ENCODE measurements at places on chromosomes 5 and 9. TPM values are rescaled to one million over a fixed set of nuclear protein-coding genes. Genes with fewer than 3 reads are reported as not detected.

- H3K4me1 ChIP-seq: no peaks in the 10 kb centered on the region
- DNase-seq: no peak
- H3K36me3 ChIP-seq: no peaks in the 10 kb centered on the region
- no peak overlapping the region for H3K4me3 ChIP-seq
- no peaks in the 10 kb centered on the region for H3K27me3 ChIP-seq
Measured at GRCh38 chr5:125186911-125187375, 440.5 kb upstream of the ZNF608 start.

ORM2 gene
- total RNA-seq: not detected

GRCh38 chr9:93677048-93677571, 100.7 kb downstream of the PHF2 start:
- no peak overlapping the region for H3K27ac ChIP-seq
- no peaks in the 10 kb centered on the region for H3K4me1 ChIP-seq
- DNase-seq: peak; percentile 10
- no peaks in the 10 kb centered on the region for H3K27me3 ChIP-seq
- H3K36me3 ChIP-seq: no peaks in the 10 kb centered on the region

S1PR3 gene
- 57.3 TPM for total RNA-seq

DNA sequence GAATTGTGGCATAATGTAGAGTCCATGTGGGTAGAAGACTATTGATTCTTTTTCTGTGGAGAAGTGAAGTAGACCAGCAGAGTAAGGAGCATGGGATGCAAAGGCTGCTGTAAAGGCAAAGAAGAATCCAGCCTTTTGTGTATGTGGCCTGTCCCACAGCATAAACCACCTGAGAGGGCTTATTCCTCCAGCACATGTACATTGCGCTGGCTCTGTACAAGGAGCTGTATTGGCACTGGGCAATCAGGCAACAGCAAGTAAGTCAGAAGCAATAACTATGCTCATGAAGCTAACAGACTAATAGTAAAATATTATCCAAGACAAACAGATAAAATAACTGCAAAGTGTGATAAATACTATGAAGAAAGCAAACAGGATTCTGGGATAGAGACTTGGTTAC, 86.2 kb downstream of the LURAP1L start:
- H3K4me1 ChIP-seq: no peaks in the 10 kb centered on the region
- H3K27me3 ChIP-seq: no peaks in the 10 kb centered on the region
- H3K27ac ChIP-seq: no peak overlapping the region

DNA sequence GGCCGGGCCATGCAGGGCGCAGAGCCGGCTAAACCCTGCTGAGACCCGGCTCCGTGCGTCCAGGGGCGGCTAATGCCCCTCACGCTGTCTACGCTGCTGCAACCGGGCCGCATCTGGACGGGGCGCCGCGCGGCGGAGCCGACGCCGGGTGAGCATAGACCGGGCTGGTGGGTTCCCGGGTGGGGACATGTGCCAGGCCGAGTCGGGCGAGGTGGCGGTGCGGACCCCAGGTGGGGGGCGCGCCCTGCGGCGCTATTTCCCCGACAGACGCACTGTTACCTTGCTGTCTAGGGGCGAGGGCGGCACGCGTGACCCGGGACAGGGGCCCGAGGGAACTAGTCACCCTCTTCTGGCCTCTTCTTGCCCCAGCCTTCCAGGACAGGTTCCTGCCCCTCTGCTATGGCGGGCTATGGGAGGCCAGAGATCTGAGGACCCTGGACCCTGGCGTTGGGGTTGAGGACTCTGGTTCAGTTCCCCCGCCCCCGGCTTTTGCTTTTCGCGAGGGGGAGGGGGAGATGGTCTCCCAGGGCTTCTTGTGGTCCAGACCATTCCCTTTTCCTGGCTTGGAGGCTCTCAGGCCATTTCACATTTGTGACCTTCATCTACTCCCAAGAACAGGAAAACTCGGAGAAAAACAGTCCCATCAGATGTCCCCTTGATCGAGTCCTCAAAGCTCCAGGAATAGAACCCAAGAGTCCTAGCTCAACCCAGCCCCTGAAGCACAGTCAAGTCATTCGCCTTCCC, 536 bp downstream of the SLC27A4 start:
- peak overlapping the region; percentile 71 for H3K27ac ChIP-seq
- H3K4me1 ChIP-seq: peaks cover 12% of the 10 kb centered on the region
- H3K36me3 ChIP-seq: no peaks in the 10 kb centered on the region
- peak overlapping the region; percentile 88 for H3K4me3 ChIP-seq
- no peak for DNase-seq
- no peaks in the 10 kb centered on the region for H3K27me3 ChIP-seq

- H3K4me1 ChIP-seq: no peaks in the 10 kb centered on the region
- H3K27me3 ChIP-seq: no peaks in the 10 kb centered on the region
Measured at GRCh38 chr5:85651731-85652130, 966.0 kb upstream of the COX7C start.

DNA sequence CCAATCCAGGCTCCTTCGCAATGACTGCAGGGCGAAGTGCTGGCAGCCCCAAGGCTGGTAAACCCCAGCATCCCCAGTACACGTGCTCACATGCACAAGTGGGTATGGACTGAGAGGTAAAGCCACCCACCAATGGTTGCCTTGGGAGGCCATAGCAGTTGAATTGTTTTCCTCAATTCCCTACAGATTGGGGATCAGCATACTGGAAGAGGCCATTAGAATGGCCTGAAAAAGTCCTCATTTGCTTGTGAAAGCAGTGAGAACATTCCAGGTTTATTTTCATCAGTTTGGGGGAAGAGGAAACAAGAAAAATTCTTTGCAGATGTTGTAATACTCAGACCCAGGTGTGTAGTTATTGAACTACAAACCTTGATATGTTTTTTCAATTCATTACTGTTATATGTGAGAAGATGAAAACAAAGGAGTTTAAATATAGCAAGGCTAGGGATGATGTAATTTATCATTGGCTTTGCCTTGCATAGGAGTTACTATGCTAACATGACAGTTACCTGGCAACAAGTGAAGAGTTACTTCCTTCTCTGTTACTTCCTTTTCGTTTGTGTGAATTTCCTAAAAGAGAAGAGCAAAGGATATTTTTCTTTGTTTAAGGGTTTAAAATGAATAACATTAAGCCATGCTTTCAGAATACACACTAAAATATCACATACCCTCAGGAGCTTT, 36.4 kb downstream of the MTMR12 start:
- H3K4me1 ChIP-seq: peaks cover 10% of the 10 kb centered on the region
- H3K4me3 ChIP-seq: no peak overlapping the region
- no peak for DNase-seq

DNA sequence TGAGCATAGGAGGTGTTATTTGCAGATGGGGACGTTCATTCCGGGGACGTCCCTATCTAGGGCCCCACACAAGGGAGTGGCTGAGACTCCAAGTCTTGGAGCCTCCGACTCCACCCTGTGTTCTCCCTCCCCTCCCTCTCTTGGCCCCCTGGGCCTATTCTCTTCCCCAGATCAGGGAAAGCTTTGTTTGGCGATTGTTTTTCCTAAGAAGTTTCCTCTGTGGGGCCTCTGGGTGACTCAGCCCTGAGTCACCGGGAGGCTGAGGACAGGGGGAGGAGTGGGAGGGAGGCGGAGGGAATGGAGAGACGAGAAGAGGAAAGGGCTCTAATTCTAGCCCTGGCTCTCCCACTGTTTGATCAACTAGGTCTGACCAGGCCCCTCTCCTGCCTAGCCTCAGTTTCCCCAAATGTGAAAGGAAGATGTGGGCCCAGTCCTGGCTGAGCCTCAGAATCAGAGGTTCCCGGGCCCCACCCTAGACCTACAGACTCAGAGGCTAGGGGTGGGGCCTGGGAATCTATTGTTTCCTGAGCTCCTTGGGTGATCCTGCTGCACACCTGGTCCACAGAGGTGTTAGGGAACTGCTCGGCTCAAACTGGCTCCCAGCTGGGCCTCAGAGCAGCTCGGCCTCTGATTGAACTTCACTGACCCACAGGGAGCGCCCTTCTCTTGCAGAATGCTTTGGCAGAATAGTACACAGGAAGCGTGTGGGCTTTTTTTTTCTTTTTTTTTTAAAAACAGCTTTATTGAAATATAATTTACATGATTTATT, 19.2 kb downstream of the GSN start:
- H3K4me3 ChIP-seq: peak overlapping the region; percentile 21
- DNase-seq: peak; percentile 94
- peaks cover 58% of the 10 kb centered on the region for H3K4me1 ChIP-seq

All from uterus (tissue), 4 donors.